ENCODE measurements at places on chromosomes 4 and X.

GRCh38 chr4:30600246-30601017 is 119.7 kb upstream of the PCDH7 start:
- DNase-seq: no peak

- no peak for DNase-seq
Observed at GRCh38 chrX:117839544-117839943, 277.1 kb downstream of the KLHL13 start.

DNA sequence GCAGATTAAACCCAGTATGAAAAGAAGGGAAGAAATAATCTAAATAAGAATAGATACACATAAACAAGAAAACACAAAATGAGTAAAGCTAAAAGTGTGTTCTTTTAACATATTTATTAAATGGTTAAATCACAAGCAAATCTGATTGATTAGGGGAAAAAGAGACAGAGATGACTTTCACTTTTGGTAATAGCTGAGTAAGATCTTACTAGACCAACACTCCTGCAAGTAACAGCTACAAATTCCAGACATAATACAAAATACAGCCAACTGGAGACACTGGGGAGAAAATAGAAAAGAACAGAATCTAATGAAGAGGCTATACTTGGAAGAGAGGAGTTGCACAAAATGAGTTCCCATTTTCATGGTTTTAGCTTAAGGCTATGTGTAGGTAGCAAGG is 33.5 kb downstream of the OR13H1 start:
- DNase-seq: no peak

DNA sequence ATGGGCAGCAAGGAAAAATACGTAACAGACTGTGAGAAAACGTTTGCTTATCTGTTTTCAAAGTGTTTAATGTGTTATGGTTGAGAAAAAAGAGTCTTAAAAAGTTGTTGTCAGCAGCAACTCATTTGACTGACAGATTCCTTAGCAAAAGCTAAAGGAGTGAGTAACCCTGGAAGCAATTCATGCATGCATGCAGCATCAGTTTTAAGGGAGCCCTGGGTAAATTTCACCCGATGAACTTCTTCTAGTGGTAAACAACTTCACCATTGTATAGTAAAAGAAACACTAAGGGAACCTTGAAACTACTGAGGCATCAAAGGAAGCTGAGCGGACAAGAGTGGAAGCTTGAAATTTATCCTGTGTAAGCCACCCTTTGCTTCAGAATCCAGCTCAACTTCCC is 583.2 kb upstream of the INTU start:
- no peak for DNase-seq

- DNase-seq: no peak
Observed at GRCh38 chr4:13498469-13498868, 14.3 kb upstream of the RAB28 start.

- DNase-seq: no peak
Observed at GRCh38 chr4:125013891-125014290, 300.9 kb upstream of the FAT4 start.

- DNase-seq: no peak
Observed at GRCh38 chrX:2692221-2693112, 1.4 kb downstream of the CD99 start.

- DNase-seq: no peak
Observed at GRCh38 chr4:17165286-17165685, 266.8 kb upstream of the LDB2 start.

- DNase-seq: no peak
Observed at GRCh38 chr4:27934871-27935270, 1074.2 kb downstream of the STIM2 start.

DNA sequence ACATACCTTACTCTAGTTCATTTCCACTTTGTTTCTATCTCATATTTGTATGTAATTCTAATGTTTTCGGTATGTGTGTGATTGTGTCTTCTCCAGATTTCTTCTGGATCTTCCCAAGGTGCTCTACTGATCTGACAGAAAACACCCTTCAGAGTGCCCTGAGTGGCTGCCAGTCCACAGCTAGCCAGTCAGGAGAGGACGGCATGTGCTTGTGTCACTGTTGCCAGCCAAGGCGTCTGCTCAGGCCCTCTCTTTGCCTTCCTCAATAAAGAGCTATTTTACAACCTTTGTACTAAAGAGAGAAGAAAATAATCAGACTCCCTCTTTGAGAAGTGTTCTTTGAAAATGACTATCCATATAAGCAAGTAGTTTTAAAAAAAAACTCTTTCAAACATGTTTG is 29.0 kb downstream of the CD99L2 start:
- no peak for DNase-seq

GRCh38 chr4:48693856-48694574 is 86.1 kb downstream of the FRYL start:
- DNase-seq: no peak

GRCh38 chr4:18645351-18645750 is 623.8 kb upstream of the LCORL start:
- no peak for DNase-seq

- DNase-seq: no peak
Observed at GRCh38 chr4:68250151-68250930, 4.8 kb upstream of the TMPRSS11B start.

DNA sequence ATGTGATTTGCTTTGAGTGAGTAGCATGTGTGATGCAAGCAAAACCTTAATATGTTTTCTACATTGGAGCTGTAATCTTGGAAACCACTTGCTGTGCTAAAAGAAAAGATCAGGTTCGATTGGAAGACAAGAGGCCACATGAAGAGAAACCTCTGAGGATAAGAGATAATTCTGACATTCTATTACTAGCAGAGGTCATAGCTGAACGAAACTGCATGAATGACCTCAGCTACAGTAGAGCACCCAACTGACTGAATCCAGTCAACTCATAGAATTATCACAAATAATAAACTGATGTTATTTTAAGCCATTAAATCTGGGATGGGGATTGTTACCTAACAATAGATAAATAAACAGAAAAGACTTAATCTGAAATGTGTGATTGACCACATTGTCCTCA is 147.1 kb downstream of the CAMK2D start:
- no peak for DNase-seq

DNA sequence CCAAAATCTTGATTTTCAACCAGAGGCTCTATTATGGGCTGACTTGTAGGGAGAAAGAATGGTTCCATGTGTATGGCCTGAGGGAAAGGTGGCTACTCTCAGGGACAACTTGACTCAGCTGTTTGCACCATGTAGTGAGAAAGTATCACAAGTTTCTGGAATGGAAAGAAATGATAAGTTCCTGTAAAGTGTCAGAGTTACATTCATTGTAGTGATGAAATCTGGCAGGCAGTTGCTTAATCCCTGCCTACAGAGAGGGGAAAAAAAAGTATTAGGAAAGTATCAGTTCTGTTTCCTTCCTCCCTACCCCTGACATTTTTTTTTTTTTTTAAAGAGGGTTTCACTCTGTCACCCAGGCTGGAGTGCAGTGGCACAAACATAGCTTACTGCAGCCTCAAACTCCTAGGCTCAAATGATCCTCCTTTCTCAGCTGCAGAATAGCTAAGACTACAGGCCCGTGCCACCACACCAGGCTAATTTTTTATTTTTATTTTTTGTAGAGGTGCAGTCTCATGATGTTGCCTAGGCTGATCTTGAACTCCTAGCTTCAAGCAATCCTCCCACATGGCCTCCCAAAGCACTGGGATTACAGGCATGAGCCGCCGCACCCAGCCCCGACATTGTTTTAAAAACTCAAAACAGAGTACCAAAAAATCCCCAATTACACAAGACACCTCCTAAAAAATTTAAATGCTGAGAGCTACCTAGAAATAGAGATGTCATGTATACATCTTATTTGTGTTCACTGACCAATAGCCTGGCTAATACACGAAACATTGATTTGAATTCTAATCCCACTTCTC is 4.8 kb upstream of the FBXL5 start:
- no peak for DNase-seq

DNA sequence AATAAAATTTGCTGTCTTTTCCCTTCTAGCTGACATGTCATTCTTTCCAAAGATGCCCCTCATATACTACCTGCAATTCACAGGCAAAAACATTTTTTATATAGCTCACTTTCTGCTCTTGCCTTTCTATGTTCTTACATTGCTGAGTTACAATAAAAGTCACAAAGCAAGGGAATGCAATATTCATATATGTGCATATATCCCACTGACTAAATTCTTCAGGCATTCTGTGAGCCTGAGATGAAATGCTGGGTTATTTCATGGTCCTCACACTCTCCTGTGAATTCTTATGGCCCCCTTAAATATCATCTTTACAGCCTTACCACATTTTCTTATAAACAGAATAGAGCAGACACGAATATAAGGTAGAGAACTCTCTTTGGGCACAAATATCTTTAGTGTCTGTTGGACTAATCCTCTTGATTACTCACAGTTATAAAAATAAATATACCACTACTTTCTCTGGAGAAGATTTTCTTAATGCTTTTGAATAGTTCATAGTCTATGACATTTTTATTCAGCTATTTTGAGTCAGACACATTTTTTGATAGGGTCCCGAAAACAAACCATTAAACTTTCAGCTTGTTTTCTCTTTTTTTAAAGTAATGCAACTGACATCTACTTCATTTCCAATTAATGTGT is 84.1 kb upstream of the H2AZ1 start:
- no peak for DNase-seq

DNA sequence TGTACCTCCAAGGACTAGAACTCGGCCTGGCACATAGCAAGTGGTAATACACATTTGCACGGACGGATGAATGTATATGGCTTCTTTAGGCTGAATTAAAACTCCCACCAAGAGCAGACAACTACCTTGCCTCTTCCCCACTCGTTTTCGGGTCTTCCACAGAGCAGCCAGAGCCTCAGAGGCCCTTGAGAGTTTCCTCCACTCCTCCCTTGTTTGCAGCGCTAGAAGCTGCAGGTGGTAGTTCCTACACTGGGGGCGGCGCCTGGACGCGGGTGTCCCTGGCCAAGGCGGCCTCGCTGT is 10.2 kb upstream of the INTU start:
- no peak for DNase-seq

- DNase-seq: no peak
Observed at GRCh38 chrX:29728639-29729038, 486.7 kb upstream of the MAGEB2 start.

DNA sequence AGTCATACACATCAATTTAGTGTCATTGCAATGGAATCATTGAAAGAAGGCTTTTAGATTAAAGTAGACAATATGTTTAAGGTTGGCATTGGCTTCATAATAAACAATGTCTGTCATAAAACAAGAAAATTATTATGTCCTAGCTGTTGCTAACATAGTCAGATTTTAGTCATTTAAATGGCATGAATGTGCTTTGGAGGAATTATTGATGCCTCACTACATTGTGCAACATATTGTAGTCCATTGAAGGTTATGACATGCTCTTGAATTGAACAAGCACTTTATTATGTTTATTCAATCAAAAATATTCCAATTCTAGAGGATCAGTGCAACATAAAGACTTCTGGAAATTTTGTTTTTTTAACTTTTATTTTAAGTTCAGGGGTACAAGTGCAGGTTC is 489.8 kb upstream of the AMOT start:
- DNase-seq: no peak

DNA sequence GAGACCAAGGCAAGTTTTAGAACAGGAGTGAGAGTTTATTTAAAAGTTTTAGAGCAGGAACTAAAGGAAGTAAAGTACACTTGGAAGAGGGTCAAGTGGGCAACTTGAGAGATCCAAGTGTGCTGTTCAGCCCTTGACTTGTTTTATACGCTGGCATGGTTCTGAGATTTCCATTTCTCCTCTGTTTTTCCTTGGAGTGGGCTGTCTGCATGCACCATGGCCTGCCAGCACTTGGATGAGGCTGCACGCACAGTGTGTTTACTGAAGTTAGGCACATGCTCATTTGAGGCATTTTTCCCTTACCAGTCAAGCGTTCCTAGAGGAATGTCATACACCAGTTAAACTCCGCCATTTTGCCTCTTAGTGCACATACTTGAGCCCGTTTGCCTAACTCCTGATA is 8.7 kb upstream of the ZNF674 start:
- DNase-seq: no peak

DNA sequence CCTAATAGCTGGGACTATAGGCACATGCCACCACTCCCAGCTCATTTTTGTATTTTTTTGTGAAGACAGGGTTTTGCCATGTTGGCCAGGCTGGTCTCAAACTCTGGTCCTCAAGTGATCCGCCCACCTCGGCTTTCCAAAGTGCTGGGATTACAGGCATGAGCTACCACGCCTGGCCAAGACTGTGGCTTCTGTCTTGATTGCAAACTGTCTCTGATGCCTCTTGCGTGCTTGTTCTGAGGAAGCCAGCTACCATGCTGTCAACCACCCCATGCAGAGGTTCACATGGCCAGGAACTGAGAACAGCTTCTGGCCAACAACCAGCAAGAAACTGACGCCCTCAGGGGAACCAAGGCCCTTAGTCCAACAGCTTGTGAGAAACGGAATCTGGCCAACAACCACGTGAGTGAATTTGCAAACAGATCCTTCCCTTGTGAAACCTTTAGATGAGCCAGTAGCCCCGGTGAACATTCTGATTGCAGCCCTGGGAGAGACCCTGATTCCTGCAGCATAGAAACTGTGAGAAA is 71.2 kb downstream of the SUPT20HL2 start:
- no peak for DNase-seq

GRCh38 chr4:169993531-169993930 is 32.7 kb downstream of the MFAP3L start:
- no peak for DNase-seq

- no peak for DNase-seq
Observed at GRCh38 chrX:148593987-148594386, 93.6 kb downstream of the AFF2 start.

DNA sequence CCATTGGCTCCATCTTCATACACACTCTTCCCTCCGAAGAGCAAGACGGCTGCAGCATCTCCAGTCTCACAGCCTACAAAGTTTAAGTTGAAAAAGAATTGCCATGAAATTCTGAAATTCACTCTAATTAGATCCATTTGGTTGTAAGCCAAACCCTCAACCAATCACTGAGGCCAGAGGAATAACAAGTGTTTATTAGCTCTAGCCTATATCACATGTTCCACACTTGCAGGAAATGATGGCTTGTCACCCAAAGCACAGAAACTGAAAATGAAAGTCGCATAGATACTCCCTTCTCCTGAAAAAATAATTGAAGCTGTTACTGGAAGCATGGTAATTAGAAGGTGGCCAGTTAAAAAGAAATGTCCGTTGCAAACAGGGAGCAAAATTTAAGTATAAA is 1071.8 kb downstream of the CCSER1 start:
- no peak for DNase-seq

GRCh38 chr4:7694324-7694723 is 245.3 kb downstream of the AFAP1 start:
- no peak for DNase-seq

DNA sequence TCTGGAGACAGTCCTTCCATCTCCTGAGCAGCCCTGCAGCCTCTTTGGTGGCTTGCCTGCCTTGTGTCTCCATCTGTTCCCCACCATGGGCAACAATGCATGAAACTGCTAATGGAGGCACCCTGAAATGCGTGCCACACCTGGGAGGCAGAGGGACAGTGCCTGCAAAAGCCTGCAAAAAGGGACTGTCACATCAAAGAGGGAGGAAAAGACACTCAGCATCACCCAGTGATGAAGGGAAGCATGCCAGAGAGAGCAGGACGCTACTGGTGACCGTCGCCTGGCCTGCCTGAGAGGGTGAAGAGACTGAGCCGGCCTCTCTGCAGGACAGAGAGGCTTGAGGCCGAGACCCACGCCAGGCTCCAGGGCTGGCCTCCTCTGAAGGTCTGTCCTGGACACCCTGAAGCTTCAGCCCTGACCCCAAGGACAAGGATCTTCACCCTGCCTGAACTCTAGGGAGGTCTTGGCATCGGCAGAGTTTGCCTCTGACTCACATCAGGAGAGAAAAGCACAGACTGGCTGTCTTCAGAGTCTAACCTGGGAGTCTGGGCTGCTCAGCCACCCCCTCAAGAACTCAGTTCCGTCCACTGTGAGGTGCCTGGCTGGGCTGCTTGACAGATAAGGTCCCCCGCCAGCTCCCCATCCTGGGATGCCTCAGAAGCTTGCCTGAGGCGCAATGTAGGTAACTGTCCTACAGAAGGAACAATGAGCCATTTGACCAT is 8.1 kb downstream of the ACSL1 start:
- DNase-seq: no peak

All from effector CD4-positive, alpha-beta T cell (primary cell).